ENCODE measurements at places on chromosomes 16 and 17. TPM values are rescaled to one million over a fixed set of nuclear protein-coding genes. Genes with fewer than 3 reads are reported as not detected.

SLC5A10 gene
- total RNA-seq: not detected

NDEL1 gene
- 55.7 TPM for total RNA-seq

CCDC92B gene
- 0.09 TPM for total RNA-seq

PRRT2 gene
- total RNA-seq: 0.42 TPM

ACBD4 gene
- total RNA-seq: 6.5 TPM

IGFBP4 gene
- 34.5 TPM for total RNA-seq

RPUSD1 gene
- 28.7 TPM for total RNA-seq

TBC1D3I gene
- total RNA-seq: not detected

MT2A gene
- total RNA-seq: 1,382 TPM

ST6GALNAC1 gene
- not detected for total RNA-seq

TM4SF5 gene
- not detected for total RNA-seq

ADCY9 gene
- total RNA-seq: 17.1 TPM

CCL16 gene
- not detected for total RNA-seq

PLD6 gene
- 4.3 TPM for total RNA-seq

ANKRD40CL gene
- total RNA-seq: not detected

AOC2 gene
- total RNA-seq: 2.8 TPM

MRPL38 gene
- 24.0 TPM for total RNA-seq

KRT25 gene
- total RNA-seq: not detected

KRT31 gene
- not detected for total RNA-seq

GINS2 gene
- total RNA-seq: 1.5 TPM

PABPN1L gene
- not detected for total RNA-seq

ITGB3 gene
- 1.4 TPM for total RNA-seq

CSH1 gene
- not detected for total RNA-seq

KCNJ2 gene
- not detected for total RNA-seq

SPNS3 gene
- total RNA-seq: not detected

KCNAB3 gene
- total RNA-seq: 1.7 TPM

FAM222B gene
- total RNA-seq: 11.0 TPM

MMP28 gene
- total RNA-seq: 83.9 TPM

CCR7 gene
- total RNA-seq: 0.17 TPM

EVI2B gene
- total RNA-seq: under 0.01 TPM

UBALD2 gene
- 54.7 TPM for total RNA-seq

MYH13 gene
- total RNA-seq: not detected

CAPNS2 gene
- 3.2 TPM for total RNA-seq

SECTM1 gene
- 2.7 TPM for total RNA-seq

HOXB6 gene
- under 0.01 TPM for total RNA-seq

GABARAP gene
- total RNA-seq: 213 TPM

AGRP gene
- total RNA-seq: not detected

EEF2KMT gene
- total RNA-seq: 26.2 TPM

PCGF2 gene
- 3.0 TPM for total RNA-seq

FBXL16 gene
- total RNA-seq: 0.33 TPM

CCL4 gene
- not detected for total RNA-seq

MYH2 gene
- total RNA-seq: not detected

STAT5A gene
- 1.7 TPM for total RNA-seq

GGNBP2 gene
- total RNA-seq: 76.9 TPM

SPATA32 gene
- total RNA-seq: not detected

CRISPLD2 gene
- 0.83 TPM for total RNA-seq

HEXIM2 gene
- total RNA-seq: 2.8 TPM

CCL18 gene
- total RNA-seq: not detected

KRTAP4-3 gene
- not detected for total RNA-seq

KPNA2 gene
- 68.0 TPM for total RNA-seq

SCO1 gene
- 24.2 TPM for total RNA-seq

EMC8 gene
- 48.3 TPM for total RNA-seq

CACNA1G gene
- total RNA-seq: not detected

EVPL gene
- total RNA-seq: 1.0 TPM

CHST6 gene
- total RNA-seq: 1.3 TPM

CLEC10A gene
- total RNA-seq: not detected

ABCC11 gene
- 0.50 TPM for total RNA-seq

PPP1R1B gene
- 0.17 TPM for total RNA-seq

Data from mammary epithelial cell (primary cell).